ENCODE measurements at places on chromosomes 3 and 15.

- no peak overlapping the region for H3K4me3 ChIP-seq
- H3K27ac ChIP-seq: no peak overlapping the region
- peaks cover 11% of the 10 kb centered on the region for H3K27me3 ChIP-seq
- no peaks in the 10 kb centered on the region for H3K36me3 ChIP-seq
- peaks cover 4% of the 10 kb centered on the region for H3K4me1 ChIP-seq
These were observed 4.1 kb downstream of the CEMIP start for GRCh38 chr15:80783260-80783659.

DNA sequence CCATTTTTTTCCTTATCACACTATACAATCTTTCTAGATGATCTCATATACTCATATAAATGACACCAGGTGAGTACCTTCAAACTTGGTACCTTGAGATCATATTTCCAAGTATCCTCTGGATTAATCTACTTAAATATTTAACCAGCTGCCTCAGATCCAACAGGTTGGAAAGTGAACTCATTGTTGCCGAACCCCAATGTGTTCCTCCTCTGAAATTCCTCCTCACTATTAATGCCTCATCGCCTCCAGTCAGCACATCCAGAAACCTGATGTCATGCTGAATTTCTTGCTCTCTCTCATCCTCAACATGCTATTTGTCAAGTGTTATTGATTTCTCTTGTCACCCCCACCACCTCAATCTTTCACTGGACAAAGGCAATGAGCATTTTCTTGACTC lies 221.8 kb downstream of the FMN1 start:
- H3K36me3 ChIP-seq: no peaks in the 10 kb centered on the region
- H3K4me1 ChIP-seq: no peaks in the 10 kb centered on the region
- no peak for DNase-seq
- peaks cover 4% of the 10 kb centered on the region for H3K27me3 ChIP-seq
- no peak overlapping the region for H3K27ac ChIP-seq

DNA sequence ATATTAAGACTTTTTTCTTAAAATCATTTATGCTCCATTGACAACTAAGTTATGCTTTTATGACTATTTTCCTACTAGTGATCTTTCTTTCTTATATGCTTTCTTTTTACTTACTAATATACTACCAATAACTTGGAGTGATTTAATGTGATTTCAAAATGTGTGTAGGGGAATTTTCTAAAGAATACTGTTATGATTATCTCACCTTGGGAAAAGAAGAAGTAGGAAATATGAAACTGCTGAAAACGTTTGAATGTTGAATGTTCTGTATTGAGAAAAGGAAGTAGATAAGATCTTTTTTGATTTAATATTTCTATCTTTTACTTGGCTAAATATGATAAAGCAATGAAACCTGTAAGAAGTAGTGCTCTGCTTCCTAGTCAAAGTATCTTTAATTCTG lies 7.8 kb upstream of the CD200R1 start:
- no peak overlapping the region for H3K4me3 ChIP-seq
- peak overlapping the region; percentile 10 for H3K27ac ChIP-seq

DNA sequence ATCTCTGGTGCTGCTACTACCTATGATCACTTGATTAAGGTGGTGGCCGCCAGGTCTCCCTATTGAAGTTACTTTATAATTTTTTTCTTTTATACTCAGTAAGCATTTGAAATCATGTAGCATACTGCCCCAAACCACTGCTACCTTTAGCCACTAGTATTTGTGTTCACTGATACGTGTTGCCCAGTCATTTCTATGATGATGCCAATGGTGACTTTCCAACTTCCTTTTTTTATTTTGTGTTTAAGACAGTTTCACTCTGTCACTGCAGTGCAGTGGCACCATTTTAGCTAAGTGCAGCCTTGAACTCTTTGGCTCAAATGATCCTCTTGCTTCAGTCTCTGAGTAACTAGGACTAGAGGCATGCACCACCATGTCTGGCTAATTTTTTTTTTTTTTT lies 598.2 kb downstream of the NAALADL2 start:
- H3K4me3 ChIP-seq: no peak overlapping the region
- H3K27me3 ChIP-seq: no peaks in the 10 kb centered on the region
- H3K4me1 ChIP-seq: no peaks in the 10 kb centered on the region
- no peak overlapping the region for H3K27ac ChIP-seq
- H3K36me3 ChIP-seq: no peaks in the 10 kb centered on the region

- DNase-seq: no peak
- H3K27ac ChIP-seq: no peak overlapping the region
- peaks cover 22% of the 10 kb centered on the region for H3K27me3 ChIP-seq
These were observed 34.0 kb upstream of the HRH1 start for GRCh38 chr3:11120091-11120805.

- peaks cover 15% of the 10 kb centered on the region for H3K4me1 ChIP-seq
- DNase-seq: no peak
- H3K27me3 ChIP-seq: peaks cover 5% of the 10 kb centered on the region
- no peak overlapping the region for H3K4me3 ChIP-seq
These were observed 31.9 kb downstream of the MME start for GRCh38 chr3:155111971-155112370.

GRCh38 chr15:44137750-44138149 lies 57.3 kb downstream of the FRMD5 start:
- H3K4me1 ChIP-seq: no peaks in the 10 kb centered on the region
- no peaks in the 10 kb centered on the region for H3K36me3 ChIP-seq
- no peak for DNase-seq
- H3K27me3 ChIP-seq: no peaks in the 10 kb centered on the region
- H3K27ac ChIP-seq: no peak overlapping the region

- no peaks in the 10 kb centered on the region for H3K4me1 ChIP-seq
- no peak overlapping the region for H3K27ac ChIP-seq
- no peak overlapping the region for H3K4me3 ChIP-seq
- DNase-seq: no peak
- H3K36me3 ChIP-seq: no peaks in the 10 kb centered on the region
- no peaks in the 10 kb centered on the region for H3K27me3 ChIP-seq
These were observed 25.4 kb downstream of the TMEM44 start for GRCh38 chr3:194607592-194608389.

DNA sequence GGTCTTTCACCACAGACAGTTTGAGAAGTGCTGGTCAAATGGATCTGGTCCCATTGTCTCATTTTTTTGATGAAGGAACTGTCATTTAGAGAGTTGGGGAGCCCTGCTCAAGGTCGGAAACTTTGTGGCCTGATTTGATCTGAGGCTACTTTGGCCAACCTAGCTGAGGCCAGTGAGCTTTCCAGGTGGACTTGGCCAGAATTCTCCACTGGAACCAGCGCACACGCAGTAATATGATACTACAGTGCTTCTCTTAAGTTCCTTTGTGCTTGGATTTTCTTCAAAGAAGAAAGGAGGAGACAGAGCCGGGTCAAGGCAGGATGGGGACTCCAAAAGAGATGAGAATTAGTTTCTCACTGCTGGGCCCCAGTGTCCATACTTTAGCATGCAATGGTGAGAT lies 50.5 kb downstream of the CCNB2 start:
- H3K4me3 ChIP-seq: no peak overlapping the region
- no peaks in the 10 kb centered on the region for H3K27me3 ChIP-seq
- H3K36me3 ChIP-seq: peaks cover 25% of the 10 kb centered on the region

GRCh38 chr3:176692966-176693785 lies 504.1 kb downstream of the TBL1XR1 start:
- DNase-seq: no peak
- H3K36me3 ChIP-seq: no peaks in the 10 kb centered on the region
- H3K4me3 ChIP-seq: no peak overlapping the region

DNA sequence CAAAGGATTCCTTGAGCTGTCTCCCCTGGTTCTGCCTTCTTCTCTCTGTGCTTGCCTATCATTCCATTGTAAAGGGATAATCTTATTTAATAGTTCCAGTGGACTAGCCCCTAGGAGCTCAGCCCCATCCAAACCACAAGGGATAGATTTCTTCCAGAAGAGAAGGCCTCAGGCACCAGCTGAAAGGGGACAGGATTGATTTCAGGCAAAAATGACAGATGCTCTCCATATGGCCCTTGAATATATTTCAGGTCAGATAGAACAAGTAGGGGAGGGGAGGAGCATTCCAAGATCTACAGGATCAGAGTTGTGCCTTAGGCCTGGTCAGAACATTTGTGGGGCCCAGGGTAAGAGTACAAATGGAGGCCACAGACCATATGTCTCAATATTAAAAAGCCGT lies 85.3 kb downstream of the RPLP1 start:
- peaks cover 8% of the 10 kb centered on the region for H3K27me3 ChIP-seq
- no peak overlapping the region for H3K27ac ChIP-seq
- H3K4me3 ChIP-seq: no peak overlapping the region
- no peaks in the 10 kb centered on the region for H3K36me3 ChIP-seq

DNA sequence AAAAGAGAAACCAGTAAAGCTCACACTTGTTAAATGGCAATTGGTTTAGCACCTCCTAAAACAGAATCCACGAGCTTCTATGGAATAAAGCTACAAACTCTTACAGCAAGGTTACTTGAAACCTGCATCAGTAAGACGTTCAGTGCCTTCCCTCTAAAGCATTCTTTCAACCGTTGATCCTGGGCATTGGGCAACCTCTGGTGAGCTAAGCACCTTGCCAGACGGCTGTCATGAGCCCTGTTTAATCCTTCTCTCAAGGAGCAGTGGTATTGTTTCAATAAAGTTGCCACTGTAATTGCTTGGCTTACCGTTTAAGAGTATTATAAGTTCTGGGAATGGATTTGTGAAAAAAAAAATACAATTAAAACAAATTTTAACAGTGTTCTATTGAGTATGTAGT lies 75.0 kb downstream of the COL8A1 start:
- no peak overlapping the region for H3K4me3 ChIP-seq
- peaks cover 7% of the 10 kb centered on the region for H3K27me3 ChIP-seq
- no peaks in the 10 kb centered on the region for H3K4me1 ChIP-seq

DNA sequence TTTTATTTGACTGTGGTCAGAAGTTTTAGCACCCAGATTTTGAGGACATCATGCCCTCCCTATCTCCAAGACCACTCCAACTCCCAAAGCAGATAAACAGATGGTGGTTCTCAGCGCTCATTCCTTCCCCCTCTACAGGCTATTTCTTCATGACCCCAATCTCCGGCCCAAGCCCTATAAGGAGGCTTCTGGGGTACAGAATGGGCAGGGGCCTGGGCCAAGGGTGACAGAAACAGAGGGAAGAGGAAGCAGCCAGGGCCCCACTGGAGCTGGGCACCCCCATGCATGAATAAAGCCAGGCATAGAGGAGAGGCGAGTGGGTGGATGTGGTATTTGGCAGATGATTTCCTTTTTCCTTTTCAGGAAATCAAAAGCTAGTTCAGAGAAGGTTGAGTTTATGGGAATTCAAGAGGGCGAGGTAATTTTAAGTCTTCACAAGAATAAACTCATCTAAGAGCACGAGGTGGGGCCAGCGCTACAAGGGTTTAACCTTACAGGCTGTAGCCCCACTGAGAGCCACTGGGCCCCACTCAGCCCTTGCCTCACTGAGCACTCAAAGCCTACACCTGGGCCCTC lies 104.8 kb upstream of the HERC1 start:
- no peak overlapping the region for H3K27ac ChIP-seq
- DNase-seq: no peak
- no peak overlapping the region for H3K4me3 ChIP-seq
- peaks cover 23% of the 10 kb centered on the region for H3K4me1 ChIP-seq

- H3K4me1 ChIP-seq: no peaks in the 10 kb centered on the region
- H3K4me3 ChIP-seq: no peak overlapping the region
- DNase-seq: no peak
- no peak overlapping the region for H3K27ac ChIP-seq
These were observed 63.4 kb upstream of the CADPS start for GRCh38 chr3:62938583-62938982.

- H3K27me3 ChIP-seq: no peaks in the 10 kb centered on the region
- H3K36me3 ChIP-seq: peaks cover 11% of the 10 kb centered on the region
- peak overlapping the region; percentile 72 for H3K27ac ChIP-seq
- H3K4me1 ChIP-seq: peaks cover 47% of the 10 kb centered on the region
- peak overlapping the region; percentile 92 for H3K4me3 ChIP-seq
These were observed 542 bp downstream of the ACAA1 start for GRCh38 chr3:38136393-38136776.

GRCh38 chr3:32968920-32969389 lies 17.5 kb downstream of the CCR4 start:
- H3K36me3 ChIP-seq: peaks cover 11% of the 10 kb centered on the region
- no peak for DNase-seq
- H3K4me1 ChIP-seq: peaks cover 3% of the 10 kb centered on the region
- H3K4me3 ChIP-seq: no peak overlapping the region

DNA sequence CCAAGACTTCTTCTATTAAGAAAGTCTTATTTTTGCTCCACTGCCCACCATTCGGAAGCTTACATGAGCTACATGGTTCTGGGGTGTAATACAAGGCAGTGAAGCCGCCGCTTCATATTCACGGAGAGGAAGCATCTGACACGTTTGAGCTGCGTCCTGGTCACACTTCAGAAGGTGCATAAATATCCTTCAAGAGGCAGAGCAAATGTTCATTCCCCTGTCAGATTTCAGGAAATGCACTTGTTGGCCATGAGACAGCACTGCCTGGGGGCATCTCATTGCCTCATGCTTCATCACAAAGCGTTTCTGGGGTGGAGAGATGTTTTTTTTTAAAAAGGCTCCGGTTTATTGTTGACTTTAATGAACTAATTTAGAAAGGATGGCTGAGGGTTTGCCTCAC lies 119.9 kb downstream of the CADPS start:
- no peaks in the 10 kb centered on the region for H3K27me3 ChIP-seq
- H3K4me1 ChIP-seq: no peaks in the 10 kb centered on the region
- H3K36me3 ChIP-seq: no peaks in the 10 kb centered on the region
- H3K4me3 ChIP-seq: no peak overlapping the region
- DNase-seq: no peak
- H3K27ac ChIP-seq: no peak overlapping the region

DNA sequence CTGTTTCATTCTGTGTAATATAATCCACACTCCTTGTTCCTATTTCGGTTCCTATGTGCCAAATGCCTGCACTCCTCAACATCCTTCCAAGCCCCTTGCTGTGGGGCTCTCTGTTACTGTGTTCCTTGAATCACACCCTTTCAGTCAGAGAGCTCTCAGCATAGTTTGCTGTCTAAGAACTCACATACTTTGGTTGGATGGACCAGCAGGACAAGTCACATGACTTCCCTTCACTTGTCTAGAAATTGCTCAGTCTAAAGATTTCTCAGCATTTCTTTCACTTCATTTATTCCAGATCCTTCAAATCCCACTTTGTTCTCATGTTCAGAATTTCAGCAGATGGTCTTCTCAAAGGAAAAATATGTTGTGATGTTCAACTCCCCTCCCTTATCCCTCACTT lies 203.5 kb upstream of the PFN2 start:
- H3K4me3 ChIP-seq: no peak overlapping the region
- DNase-seq: no peak
- no peak overlapping the region for H3K27ac ChIP-seq

- H3K27me3 ChIP-seq: no peaks in the 10 kb centered on the region
- DNase-seq: no peak
These were observed 271.7 kb upstream of the GBE1 start for GRCh38 chr3:82033186-82033585.

DNA sequence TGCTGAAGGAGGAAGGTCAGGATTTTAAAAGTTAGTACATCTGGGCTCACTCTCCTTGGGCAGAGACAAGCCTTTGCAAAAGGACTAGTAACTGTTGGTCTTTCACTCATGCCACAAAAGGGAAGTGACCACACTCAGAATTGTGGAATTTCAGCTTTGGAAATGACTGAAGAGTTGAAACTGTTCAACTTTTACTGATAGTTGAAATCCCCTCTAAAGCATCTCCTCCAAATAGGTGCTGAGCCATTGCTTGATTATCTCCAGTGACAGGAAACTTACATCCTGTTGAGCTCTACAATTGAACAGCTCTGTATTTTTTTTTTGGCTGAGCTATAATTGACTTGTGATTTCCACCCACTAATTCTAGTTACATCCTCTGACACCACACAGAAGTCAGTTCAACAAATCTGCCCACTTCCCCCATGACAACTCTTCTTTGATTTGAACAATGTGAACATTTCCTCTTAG lies 254.8 kb upstream of the TPRG1 start:
- H3K27me3 ChIP-seq: no peaks in the 10 kb centered on the region
- H3K4me3 ChIP-seq: no peak overlapping the region
- peak overlapping the region; percentile 56 for H3K27ac ChIP-seq
- H3K36me3 ChIP-seq: no peaks in the 10 kb centered on the region
- peaks cover 19% of the 10 kb centered on the region for H3K4me1 ChIP-seq
- DNase-seq: no peak
